HCEC 1CT (cell line): ENCODE measurements at places on chromosomes 12 and 14.

DNA sequence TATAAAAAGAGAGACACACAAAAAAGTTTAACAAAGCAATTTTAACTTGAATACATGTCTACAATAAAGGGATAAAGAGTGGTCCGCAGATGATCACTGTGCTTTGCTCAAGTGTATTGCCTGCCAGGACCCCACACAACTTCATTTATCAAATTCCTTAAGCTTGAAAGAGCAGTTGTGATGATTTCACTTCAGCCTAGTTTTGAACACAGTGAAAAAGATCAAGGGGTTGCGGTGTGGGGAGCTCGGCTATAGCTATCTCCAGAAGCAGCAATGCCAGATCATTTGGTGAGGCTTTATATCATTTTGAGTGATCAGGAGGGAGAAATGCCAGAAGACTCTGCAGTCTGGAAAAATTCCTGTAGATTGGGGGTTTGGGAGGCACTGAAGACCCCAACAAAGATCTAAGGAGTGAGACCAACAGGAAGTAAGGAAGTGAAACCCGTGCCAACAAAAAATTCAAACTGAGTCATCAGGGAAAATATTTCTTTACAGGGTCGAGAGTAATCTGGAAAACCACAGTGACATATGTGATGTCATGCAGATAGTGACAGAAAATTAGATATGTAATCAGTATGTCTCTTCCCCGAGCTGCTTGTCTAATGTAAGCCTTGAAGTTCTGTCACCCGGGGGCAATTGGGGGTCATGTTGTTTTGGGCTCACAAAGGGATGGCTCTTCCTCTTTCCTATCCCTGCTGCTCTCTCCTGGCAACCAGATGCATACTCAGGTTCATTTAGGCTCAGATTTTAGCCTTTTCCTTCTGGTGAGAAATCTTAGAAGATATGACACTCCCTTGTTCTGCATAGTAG, 221.8 kb downstream of the MSRB3 start:
- peak; percentile 51 for DNase-seq

DNA sequence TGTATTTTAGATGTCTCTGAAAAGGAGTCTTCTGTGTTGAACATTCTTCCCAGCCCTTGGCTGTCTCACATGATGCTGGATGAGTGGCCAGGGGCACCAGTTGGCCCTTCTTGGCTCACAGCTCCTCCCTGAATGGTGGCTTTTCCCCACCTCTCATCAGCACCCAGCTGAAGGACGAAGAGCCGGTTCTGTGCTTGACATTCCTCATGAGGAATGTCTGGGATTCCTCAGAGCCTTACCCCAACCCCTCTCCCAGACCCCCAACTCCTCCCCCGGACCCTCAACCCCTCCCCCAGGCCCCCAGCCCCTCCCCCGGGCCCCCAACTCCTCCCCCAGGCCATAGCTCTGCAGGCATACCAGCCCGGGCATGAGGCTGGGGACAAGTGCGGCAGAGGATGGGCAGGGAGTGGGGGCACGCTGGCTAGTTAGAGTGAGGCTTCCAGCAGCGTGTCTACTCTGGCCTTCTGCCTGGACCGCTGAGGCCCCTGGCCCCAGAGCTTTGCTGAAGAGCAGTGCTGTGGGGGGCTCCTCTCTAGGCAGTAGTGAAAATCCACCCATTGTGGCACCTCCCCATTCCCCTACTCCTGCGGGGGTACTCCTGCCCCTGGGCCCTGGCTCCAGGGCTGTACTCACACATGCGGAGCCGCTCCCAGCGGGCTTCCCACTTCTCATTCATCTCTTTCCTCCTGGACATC, 64.3 kb downstream of the PLEKHG3 start:
- no peak for DNase-seq

DNA sequence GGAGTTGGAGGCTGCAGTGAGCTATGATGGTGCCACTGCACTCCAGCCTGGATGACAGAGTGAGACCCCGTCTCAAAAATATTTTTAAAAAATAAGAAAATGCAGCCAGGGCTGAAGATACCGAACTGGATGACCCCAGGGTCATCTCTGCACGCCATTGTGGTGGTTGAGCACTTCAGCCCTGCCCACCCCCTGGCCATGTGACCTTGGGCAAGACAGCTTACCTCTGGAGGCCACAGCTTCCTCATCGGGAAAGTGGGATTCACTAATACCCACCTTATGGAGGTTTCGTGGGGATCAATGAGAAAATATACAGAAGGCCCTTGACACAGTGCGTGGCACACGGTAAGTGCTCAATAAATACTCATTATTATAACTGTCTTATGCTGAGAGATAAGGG, 25.5 kb downstream of the MVK start:
- DNase-seq, result no peak

DNA sequence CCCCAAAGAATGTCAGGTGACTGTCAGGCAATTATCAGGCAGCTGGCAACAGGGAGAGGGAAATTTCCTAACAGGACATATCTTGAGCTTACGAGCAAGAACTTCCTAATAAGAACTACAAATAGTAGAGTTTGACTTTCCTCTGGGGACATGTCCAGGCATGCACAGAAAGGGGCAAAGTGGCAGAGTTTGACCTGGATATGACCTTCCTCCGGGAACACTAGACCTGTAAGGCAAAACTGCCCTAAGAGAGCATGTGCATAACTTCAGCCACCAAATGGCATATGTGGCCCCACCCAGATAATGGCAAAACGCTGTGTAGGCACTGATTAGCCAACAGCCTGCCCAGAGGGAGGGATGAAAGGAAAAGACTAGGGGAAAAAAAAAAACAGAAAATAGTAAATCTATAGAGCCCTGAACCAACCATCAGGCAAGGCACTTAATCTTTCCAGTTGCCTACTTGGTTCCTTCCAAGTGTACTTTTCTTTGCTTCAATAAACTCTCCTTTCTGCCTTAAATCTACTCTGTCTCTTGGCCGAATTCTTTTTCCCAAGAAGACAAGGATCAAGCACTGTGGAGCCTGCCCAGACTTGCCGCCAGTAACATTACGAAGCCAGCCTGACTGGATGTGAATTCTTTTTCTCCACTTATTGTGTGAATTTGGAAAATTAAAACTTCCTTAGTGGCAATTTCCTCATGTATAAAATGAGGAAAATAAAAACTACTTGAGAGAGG, 164.1 kb downstream of the SPTSSA start:
- no peak for DNase-seq

GRCh38 chr14:104594310-104595046, 10.1 kb downstream of the TMEM179 start:
- no peak for DNase-seq

GRCh38 chr12:7293670-7294069, 10.2 kb upstream of the ACSM4 start:
- DNase-seq, result no peak

- peak; percentile 81 for DNase-seq
Measured at GRCh38 chr12:30329281-30329680, 366.4 kb downstream of the IPO8 start.

DNA sequence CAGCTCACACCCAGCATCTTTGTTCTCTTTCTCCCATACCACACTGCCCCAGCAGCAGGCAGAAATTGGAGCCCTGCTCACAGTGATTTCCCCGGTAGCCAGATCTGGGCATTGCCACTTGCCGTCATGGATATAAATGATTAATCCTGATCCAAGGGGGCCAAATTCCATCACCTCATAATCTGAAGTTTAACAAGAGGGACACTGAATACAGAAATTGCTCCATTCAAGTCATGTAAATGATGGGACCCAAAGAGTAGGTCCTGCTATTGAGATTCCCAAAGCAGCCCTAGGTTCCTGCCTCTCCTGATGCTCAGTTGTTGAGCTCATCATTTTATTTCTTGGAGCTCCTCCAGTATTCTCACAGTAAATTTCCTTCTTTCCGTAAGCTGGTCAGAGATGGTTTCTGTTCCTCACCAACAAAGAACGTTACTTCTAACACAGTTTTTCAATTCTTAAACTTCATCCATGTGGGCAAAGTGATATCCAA, 11.7 kb downstream of the ITPR2 start:
- no peak for DNase-seq

DNA sequence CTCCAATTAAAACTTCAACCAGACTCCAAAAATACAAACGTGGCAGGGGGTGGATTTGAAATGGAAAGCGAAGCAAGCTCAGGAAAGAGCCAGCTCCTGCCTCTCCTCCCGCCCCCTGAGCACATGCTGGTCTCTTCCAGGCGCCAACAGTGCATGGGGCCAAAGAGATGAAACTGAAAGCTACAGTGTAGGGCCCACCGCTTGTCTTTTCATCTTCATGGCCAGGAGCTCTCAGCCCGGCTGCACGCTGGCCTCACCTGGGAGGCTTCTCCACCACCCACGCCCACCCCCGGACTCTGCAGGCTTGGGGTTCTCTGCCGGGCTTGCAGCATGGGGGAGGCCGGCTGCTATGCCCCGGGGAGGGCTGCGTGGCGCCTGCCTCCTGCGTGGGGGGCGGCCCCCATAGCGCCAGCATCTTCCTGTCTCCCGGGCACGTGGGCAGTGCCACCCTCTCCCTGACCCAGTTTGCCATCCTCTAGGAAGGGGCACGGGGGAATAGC, 2.0 kb downstream of the RIMBP2 start:
- no peak for DNase-seq

DNA sequence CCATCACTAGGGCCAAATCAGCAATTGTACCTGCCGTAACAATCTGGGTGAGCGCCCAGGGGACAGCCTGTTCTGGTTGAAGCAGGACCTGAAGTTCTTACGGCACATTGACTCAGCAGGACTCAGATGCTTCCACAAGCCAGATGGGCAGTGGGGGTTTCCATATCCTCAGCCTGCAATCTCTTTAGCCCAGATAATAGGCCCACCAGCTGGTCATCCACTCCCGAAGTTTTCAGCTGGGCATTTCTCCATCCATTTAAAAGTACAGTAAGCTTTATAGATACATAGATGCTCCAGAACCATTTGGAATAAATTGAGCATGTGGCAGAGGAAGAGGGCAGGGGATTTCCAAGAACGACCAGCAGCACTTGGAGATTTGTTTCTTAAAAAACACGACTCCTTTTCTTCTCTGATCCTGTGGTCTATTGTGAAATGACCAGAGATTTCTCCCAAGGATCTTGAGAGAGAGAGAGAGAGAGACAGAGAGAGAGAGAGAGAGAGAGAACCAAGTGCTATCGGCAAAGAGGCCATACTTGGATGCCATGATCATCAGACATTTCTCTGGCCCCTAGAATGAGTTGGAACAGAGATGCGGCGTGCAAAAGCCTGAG, 74.8 kb upstream of the PLXNC1 start:
- no peak for DNase-seq

DNA sequence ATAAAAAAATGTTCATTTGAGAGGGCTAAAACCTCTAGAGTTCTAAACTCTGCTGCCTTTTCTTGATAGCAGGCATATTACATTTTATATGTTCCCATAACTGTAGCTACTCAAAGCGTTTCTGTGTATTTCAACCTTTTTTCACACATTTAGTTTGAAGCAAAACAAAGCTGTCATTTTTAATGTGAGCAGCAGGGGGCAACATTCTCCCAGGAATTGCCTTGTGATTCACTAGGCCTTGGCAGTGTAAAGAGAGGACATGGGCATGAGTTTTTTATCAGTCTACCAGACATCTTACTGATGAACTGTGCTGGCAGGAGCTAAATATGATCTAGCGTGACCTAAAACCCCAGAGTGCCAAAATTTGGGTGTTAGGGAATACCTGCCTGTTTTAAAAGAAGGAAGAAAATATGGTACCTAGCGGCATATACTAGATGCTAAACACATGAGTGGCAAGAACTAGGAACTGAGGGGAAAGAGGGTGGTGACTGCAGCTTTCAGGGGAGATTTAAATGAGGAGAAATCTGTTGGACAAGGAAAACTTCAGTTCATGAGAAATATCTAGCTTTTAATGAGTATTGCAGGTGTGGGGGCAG, 65.3 kb downstream of the IFT43 start:
- DNase-seq, result peak; percentile 46

DNA sequence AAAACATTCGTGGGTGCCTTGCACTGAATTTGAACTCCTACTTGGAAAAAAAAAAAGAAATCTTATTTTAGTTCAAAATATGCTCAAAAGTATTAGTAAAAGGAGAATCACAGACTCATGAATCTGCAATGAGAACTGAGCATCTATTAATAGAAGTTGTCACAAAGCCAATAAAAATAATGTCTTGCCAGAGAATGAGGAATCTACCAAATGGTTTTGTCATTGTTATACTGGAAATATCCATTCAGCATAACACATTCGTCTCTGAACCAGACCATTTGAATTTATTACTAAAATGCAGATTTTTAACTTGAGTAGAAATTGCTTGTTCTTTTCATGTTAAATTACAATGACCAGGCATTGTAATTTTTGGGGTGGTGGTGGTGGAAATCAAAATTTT, 11.6 kb upstream of the PTPRB start:
- peak; percentile 88 for DNase-seq

DNA sequence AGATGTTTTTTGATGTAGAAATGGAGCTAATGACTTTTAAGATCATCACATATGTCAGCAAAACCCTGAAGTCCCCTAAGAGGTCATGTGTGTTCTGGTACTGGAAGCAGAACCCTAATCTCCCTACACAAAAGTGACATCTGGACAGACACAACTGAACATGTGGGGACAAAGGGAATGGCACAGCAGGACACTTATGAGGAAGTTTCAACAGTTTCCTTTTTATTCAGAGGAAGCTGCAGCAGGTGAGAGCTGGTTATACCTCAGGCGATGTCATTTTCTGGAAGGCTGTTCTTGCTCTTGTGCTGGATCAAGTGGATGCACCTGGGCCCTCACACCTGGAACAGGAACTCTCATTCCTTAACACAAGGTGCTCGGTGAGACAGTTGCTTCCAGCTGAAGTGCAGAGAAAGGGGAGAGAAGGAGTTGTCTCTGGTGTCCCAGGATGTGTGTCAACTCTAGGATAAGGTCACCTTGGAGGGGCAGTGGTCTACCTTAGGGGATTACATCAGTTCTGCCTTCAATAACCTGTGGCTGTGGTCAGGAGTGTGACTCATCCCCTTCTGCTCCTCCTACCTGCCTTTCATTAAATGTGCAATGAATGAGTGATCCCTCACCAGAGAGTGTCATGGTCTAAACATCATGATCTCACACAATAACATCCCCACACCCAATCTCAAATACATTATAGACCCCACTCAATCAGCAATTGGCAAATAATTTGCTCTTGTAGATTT, 463.4 kb downstream of the TMEM121 start:
- no peak for DNase-seq

GRCh38 chr12:2638273-2639019, 156.3 kb upstream of the FKBP4 start:
- DNase-seq, result no peak

- no peak for DNase-seq
Measured at GRCh38 chr14:33515441-33515840, 435.4 kb downstream of the EGLN3 start.

GRCh38 chr14:51202914-51203665, 37.0 kb upstream of the TMX1 start:
- DNase-seq, result no peak

DNA sequence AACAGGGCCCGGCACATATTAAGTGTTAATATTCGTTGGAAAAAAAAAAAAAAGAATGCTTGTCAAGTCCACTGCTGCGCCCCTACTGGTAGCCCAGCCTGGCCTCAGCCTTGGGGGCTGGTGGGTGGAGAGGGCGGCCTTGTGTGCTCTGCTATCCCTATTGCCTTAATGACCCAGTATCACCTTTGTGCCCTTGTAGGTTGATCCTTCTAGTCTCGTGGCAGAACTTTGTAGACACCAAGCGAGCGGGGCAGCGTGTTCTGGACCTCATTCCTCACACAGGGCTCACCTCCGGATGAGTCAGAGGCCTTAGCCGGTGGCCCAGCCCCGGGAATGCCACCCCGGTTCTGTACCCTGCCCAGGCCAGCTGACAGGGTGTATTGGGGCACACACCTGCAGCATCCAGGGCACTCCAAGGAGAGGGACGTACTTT, 1.8 kb upstream of the RCOR1 start:
- DNase-seq, result peak; percentile 21
